Mucosa of gallbladder (tissue), 1 donor: ENCODE measurements at places on chromosomes 13 and 19. TPM values are rescaled to one million over a fixed set of nuclear protein-coding genes. Genes with fewer than 3 reads are reported as not detected.
A peak's percentile ranks its signal among the peaks of the same experiment; 100 is the strongest.

GRCh38 chr19:32404933-32405430, 588 bp upstream of the DPY19L3 start:
- DNase-seq = peak; percentile 59

DNA sequence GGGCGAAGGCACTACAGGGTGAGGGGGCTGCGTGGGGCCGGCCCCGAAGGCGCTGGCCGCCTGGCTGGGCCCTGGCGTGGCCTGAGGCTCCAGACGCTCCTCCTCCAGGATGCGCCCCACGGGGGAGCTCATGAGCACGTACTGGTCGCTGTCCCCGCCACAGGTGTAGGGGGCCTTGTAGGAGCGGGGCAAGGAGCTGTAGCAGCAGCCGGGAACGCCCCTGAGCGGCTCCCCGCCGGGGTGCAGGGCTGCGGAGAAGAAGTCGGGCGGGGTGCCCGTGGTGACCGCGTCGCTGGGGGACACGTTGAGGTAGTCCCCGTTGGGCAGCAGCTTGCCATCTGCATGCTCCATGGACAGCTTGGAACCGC, 3.0 kb downstream of the IRS2 start:
- no peak for DNase-seq

GRCh38 chr13:46621792-46622629, 69.0 kb downstream of the LRCH1 start:
- DNase-seq = no peak

DNA sequence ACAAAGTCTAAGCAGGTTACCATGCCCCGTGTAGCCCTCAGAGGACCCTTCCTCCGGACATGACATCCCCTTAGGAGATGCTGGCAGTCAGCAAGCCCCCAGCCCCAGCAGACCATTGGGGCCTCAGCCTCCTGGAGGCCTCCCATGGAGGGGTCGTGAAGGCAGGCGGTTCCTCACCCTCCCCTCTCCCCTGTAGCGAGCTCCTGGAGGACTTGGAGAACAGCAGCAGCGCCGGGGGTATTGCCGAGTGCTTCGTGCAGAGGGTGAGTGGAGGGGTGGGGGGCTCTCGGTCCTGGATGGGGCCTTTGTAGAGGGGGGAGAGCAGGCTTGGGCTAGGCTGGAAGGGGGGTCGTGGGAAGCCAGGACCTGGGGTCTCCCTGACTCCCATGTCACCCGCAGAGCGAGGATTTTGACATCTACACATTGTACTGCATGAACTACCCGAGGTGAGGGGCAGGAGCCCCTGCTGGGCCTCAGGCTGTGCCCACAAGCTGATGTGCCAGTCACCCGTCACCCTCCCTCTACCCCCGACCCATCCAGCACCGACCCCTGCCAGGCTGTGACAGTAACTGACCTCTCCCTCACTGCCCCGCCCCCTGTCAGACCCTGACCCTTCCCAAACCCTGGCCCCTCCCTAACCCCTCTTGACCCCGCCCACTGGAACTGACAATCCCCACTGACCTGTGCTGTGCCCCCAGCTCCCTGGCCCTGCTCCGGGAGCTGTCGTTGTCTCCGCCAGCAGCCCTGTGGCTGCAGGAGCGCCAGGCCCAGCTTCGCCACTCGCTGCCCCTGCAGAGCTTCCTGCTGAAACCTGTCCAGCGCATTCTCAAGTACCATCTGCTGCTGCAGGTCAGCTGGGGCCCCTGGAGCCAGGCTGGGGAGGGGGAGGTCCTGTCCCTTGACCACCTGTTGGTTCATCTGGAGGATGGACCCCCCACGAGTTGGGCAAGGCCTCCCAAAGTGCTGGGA, 4.0 kb downstream of the PLEKHG2 start:
- no peak for DNase-seq

GRCh38 chr19:29583196-29583999, 22.7 kb upstream of the POP4 start:
- DNase-seq = no peak

- peak; percentile 83 for DNase-seq
Measured at GRCh38 chr19:7833225-7834099, 3.4 kb downstream of the EVI5L start.

GRCh38 chr13:108227651-108228272, 9.6 kb downstream of the ABHD13 start:
- DNase-seq = no peak

SIGLEC8 gene
- 11.0 TPM for total RNA-seq

SEMA6B gene
- total RNA-seq = 5.0 TPM
